ENCODE measurements at places on chromosomes 1 and 21.

DNA sequence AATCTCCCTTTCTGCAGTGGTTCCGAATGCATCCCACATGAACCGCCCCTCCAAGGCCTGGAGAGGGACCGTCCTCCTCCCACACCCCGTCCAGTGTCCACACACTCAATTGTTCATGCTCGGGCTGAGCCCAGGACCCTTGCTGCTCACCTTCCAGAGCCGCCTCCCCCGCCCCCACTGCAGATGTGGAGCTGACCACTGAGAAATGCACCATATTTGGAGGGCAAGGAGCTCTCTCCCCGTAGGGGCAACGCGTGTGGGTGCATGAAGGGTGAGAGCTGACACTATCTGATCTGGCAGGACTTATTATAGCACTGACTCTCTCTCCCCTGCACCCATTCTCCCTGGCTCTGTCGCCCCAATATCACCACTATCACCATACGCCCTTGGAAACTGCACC lies 4.0 kb upstream of the S100A3 start:
- DNase-seq, result no peak

DNA sequence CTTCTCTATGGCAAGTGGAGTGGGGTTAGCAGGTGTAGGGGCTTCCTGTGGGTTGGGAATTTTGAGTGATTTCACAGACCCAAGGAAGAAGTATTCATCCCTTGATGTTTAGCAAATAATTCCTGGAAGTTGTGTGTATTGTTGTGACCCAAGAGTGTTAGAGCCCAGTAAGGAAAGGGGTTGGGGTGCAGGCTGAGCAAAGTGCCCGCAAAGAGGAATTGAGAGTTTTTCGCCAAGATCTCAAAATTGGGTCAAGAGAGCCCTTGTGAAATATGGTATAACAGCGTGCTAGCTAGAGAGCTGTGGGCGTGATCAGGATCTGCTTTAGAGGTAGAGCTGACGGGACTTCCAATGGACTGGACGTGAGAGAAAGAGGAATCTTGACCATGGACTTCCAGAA lies 73.0 kb upstream of the LAPTM5 start:
- no peak for DNase-seq

- DNase-seq, result no peak
Measured at GRCh38 chr21:39666681-39667315, 54.1 kb downstream of the B3GALT5 start.

DNA sequence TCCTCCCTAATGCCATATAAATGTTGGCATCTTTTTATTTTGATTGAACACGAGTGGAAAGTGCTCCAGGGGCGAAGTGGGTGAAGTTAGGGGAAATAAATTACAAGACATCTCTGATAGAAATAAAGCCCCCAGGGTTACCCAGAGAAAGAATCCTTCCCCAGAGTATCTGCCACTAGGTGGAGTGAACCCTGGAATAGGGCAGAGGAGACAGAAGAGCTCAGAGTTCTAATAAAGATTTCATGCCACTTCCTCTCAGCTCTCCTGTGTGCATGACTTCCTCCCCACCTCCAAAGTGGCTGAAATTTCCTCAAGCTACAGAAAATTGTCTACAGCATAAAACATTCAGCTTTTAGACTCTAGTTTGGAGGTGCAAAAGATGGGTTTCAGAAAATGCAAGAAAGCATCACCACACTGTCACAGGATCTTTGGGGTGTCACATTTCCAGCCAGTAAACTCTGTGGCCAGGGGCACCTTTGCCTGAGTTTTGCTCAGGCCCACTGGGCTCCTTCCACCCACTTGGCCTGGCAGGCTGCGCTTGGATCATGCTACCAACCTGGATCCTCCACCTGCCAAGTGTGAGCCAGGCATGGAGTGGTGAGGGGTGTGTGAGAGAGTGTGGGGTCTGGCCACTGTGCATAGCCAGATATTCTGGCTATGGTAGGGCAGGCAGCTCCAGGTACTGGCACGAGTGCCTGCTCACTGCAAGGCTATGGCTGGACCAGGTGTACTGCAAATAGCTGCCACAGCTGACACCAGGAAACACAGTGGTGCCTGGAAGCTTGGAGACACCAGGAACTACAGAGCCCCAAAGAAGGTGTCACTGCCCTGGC lies 208.8 kb upstream of the USP25 start:
- no peak for DNase-seq

GRCh38 chr1:116538544-116538943 lies 32.3 kb downstream of the CD58 start:
- DNase-seq, result no peak

GRCh38 chr1:69284508-69284907 lies 283.2 kb upstream of the LRRC7 start:
- no peak for DNase-seq

DNA sequence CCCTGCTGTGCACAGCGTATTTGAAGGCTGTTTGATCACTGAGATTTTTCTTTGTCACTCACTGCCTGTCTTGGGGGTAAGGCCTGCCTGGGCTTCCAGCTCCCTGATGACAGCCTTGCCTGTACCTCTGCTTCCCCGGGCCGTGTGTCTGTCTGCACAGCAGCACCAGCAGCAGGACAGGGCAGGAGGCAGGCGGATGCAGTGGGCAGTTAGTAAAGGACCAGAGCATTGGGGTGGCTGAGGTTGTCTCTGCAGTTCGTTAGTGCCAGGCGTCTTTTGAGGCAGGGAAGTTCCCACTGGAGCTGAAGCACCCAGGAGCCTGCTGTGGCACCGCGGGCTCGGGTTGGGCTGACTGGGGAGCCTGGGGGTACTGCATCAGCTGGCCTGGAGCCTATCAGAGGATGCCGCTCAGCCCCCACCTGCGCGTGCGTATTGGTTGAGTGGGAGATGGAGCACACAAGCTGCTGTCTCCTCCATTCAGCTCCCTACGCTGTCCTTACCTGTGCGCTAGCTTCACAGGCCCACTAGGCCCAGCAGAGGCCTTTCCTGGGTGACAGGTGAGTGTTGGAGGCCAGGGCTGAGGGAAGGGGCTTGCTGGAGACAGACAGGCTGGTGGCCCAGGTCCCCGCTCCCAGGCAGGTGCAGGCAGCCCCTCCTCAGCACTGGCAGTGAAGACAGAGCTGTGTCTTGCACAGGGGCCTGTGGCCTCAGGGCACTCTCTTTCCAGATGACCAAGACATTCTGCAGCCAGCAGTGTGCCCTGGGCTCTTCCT lies 28.2 kb downstream of the SNAP47 start:
- DNase-seq, result no peak

DNA sequence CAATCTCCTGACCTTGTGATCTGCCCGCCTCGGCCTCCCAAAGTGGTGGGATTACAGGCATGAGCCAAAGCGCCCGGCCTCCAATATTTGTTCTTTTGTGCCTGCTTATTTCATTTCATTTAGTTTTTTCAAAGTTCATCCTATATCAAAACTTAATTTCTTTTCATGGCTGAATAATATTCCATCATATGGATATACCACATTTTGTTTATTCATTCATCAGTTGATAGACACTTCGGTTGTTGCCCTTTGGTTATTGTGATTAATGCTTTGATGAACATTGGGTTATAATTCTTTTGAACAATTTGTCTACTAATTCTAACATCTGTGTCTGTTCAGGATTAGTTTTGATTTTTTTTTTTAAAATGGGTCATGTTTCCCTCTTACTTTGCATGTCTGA lies 41.7 kb downstream of the SFPQ start:
- DNase-seq, result no peak

DNA sequence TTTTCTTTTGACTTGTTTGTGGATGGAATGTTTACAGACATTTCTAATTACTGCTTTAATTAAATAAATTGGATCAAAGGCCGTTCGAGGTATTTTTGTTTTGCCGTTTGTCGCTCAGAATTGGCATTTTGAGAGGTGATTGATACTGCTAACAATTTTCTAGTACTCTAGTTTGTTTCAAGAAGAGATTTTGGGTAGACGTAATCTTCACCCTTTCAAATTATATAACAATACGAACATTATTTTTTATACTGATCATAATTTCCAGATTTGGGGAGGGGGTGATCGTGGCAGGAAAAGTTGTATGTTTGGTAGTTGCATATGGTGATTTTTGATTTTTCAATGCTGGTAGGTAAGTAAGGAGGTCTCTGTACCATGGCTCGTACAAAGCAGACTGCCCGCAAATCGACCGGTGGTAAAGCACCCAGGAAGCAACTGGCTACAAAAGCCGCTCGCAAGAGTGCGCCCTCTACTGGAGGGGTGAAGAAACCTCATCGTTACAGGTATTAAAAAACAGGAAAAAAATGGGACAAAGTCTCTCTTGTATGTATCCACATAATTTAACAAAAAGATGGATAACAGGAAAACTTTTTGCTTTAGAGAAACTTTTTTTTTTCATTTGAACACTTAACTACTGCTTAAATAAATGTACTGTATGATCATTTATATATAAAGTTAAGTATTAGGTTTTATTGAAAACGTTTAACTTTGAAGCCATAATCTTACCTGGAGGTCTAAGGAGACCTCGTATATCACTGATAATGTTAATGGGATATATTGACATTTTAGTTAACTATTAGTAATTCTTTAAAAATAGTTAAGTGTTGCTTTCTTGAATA lies 1.7 kb downstream of the H3-3A start:
- DNase-seq, result no peak

DNA sequence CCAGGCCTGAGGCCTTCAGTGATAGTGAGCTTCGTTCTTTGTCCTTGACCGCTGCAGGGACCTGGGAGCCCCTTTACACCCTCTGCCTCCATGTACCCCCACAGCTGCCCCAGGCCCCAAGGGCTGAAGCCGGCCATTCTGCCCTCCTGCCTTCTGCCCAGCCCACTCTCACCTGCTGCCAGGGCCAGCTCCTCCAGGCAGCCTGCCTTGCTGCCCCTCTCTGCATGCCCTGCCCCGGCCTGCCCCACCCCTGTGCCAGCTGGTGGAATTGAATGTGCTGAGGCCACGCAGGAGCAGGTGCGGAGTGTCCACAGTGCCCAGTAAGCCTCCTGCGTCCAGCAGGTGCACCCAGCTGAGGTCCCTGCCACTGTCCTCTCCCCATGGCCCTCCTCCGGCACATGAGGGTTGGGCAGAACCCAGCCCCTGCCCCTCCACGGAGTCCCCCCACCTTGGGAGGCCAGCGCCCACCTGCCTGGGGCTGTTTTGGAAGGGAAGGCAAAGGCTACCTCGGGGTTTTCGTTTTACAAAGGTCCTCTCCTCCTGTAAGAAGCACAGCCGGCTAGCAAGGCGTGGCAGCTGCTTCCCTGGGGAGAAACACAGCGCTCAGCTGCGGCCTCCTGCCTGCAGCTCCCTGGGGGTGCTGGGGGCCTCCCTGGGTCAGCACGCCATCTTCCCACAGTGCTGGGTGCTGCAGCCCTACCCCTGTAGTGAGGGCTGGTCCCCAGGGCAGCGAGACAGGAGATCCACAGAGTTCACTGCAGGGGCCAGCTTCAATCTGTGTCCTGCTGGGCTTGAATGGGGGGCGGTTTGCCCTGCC lies 21.0 kb downstream of the MMEL1 start:
- no peak for DNase-seq

DNA sequence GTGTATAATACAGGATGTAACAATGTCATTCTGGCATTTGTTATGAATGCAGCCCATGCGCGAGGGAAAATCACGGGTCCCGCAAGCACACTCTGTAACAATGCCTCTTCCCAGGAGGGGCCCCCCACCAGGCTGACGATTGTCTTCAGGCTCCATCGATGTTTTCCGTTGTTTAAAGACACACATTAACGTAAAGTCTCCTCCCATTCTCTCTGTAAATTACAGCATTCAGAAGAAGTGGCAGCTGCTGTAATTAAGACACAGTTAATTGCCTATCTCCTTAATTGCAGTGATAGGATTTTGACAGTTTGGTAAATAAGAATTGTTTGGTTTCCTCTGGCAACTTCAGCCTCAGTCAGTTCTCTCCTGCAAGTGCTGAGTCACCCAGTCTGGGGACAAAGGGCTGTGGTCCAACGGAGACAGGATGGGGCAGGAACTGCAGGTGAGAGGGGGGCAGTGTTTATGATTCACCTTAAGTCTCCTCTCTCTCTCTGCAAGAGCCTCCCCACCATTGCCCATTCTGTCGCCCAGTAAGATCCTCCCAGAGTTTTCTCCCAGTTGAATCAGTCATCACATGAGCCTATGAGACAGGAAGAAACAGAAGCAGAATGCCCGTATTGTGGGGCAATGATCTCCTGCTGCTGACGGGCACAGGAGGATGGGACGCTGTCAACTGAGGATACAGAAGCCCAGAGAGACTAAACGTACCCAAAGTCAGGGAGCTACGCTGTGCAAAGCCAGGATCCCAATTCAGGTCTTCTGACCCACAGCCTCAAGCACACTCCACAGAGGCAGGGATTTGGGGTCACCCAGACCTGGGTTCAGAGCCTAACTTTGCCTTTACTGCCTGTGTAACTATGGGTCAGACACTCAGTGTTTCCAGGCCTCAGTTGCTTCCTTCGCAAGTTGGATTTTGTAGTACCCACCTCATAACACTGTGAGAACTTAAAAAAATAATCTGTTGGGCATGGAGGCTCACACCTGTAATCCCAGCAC lies 110.0 kb downstream of the ADSS2 start:
- no peak for DNase-seq

DNA sequence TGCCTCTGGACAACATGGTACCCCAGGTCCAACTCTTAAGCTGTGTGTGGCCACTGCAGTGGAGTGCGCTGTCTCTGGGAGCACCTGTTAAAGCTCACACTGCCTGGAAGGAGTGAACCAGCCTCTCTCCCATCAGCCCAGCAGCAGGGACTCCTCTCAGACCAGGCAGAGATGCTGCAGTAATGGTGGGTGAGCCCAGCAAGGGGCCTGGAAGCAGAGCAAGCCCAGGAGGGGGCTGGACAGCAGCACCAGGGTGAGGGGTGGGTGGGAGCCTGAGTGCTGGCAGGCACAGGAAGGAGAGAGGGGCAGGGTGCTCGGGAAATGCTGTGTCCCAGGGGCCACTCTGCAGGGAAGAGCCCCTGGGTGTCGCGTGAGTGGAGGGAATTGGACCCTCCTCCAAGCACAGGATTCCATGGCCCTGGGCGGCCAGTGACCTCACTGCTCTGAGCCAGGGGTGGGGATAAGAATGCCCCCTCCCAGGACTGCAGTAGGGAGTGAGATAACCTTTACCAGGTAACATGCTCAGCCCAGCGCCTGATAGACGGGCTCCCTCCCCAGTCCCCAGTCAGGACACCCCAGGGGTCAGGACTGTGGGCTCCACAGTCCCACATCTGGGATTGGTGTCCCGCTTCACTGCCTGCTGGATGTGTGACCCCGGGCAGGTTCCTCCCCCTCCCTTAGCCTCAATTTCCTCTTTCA lies 313.1 kb downstream of the MATN1 start:
- DNase-seq, result no peak

GRCh38 chr1:197619008-197619640 lies 156.2 kb downstream of the DENND1B start:
- no peak for DNase-seq

GRCh38 chr1:173878251-173878650 lies 10.1 kb downstream of the ZBTB37 start:
- DNase-seq, result no peak

- no peak for DNase-seq
Measured at GRCh38 chr1:19229828-19230325, 19.8 kb upstream of the UBR4 start.

- DNase-seq, result no peak
Measured at GRCh38 chr21:32494934-32495709, 82.6 kb downstream of the EVA1C start.

GRCh38 chr1:150271291-150271959 lies 1.2 kb upstream of the C1orf54 start:
- DNase-seq, result no peak

- no peak for DNase-seq
Measured at GRCh38 chr1:65467536-65467935, 47.1 kb downstream of the LEPR start.
